Hematopoietic multipotent progenitor cell treated with erythropoietin and hydrocortisone succinate and interleukin-3 and kit ligand, for 15 days (in vitro differentiated cells): ENCODE measurements at places on chromosomes 6 and 20.

DNA sequence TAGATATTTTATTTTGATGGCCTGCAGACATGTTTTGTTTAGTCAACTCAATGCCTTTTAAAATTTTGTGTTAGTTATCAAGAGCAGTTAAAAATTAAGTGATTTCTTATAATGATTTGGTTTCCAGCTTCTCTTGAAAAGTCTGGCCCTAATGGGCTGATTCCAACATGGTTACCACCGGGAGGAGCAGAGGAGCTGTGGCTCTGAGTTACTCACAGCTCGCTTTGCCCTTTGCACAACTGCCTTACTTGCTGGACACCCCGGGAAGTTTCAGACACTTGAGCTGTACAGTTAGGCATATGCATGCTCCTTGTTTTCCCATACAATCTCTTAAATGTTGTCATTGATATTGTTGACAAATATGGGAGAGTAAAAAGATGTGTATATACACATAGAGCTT lies 173.1 kb upstream of the MMS22L start:
- DNase-seq, result no peak

- DNase-seq, result no peak
Observed at GRCh38 chr6:37717836-37718251, 20.2 kb upstream of the MDGA1 start.

DNA sequence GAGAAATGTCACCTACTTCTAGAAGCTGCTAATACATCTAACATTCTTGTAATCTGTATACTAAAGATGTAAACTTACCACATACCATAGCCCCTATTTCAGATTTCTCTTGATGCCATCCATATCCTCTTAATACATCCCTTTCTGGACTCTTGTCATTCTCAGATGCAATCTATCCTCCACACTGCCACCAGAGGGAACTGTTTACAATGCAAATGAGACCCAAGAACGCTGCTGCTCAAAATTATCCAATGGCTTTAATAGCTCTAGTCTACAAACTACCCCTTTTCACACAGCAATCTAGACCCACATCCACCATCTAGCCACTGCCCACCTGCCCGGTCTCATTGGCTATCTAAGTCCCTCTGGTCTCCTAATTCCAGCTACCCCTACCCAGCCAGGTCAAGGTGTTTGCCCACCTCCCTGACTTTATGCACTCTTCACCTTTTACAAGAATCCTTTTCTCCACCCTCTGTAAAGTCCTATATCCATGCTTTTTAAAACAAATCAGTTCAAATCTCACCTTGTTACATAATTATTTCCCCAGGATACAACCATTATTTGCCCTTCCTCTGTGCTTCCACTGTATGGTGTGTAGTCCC lies 14.8 kb downstream of the FAXC start:
- DNase-seq, result peak; percentile 10

DNA sequence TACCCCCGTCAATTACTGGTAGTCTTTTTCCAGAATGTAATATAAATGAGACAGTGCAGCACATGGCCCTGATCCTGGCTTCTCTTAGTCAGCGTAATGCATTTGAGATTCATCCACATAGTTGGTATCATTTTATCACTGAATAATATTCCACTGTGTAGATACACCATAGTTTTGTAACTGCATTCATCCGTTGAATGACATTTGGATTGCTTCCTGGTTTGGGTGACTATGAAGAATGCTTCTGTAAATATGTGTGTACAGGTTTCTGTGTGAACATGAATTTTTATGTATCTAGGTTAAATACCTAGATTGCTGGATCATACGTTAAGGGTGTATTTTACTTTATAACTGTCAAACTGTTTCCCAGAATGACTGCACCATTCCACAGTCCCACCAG lies 62.6 kb upstream of the STMND1 start:
- no peak for DNase-seq

DNA sequence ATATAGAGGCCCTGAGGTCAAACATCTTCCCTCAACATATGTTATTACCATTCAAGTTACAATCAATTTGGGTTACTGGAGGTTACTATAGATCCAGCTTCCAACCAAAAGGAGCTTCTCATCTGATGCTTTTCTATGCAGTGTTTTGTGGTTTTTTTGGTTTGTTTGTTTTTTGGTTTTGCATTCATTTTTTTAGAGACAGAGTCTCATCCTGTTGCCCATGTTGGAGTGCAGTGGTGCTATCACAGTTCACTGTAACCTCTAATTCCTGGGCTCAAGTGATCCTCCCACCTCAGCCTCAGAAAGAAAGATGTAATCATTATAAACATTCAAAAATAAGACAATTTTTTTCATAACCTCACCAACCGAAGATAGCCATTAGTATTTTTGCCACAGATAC lies 124.4 kb upstream of the JARID2 start:
- no peak for DNase-seq

- no peak for DNase-seq
Observed at GRCh38 chr20:38298768-38299288, 5.1 kb upstream of the BPI start.

DNA sequence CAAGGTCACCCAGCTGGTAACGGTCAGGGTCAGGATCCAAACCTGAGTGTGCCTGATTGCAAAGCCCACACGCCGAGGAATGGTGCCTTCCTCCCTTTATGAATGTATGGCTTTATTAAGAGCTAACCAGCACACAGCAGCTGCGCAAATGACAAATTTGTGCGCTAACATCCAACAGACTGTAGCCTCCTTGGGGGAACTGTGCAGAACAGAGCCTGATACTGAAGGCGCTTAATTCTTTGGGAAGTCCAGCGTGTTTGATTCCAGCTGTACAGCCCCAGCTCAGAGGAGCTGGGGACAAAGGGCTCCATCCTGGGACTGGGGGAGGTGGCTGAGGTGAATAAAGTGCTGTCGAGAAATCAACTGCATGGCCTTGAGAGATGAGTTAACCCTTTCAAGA lies 75.7 kb upstream of the JARID2 start:
- DNase-seq, result no peak

DNA sequence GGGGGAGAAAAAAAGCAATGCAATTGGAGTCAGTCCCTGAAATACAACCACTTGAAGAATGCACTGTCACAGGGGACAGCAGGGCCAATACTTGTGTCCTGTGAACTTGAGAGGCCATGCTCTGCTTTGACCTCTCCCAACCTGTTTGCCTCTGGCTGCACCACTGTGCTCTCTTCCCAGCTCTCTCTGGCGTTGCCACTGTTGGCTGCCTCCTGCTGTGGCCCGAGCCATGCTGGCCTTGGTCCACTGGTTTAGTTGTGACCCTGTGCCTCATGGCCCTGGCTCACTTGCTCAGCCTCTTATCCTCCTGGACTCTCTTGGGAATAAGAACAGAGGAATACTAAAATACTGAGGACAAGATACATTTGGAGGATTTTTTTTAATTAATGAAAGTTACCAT lies 14.5 kb upstream of the FBXO30 start:
- no peak for DNase-seq

- no peak for DNase-seq
Observed at GRCh38 chr6:2274981-2275891, 29.8 kb upstream of the GMDS start.

DNA sequence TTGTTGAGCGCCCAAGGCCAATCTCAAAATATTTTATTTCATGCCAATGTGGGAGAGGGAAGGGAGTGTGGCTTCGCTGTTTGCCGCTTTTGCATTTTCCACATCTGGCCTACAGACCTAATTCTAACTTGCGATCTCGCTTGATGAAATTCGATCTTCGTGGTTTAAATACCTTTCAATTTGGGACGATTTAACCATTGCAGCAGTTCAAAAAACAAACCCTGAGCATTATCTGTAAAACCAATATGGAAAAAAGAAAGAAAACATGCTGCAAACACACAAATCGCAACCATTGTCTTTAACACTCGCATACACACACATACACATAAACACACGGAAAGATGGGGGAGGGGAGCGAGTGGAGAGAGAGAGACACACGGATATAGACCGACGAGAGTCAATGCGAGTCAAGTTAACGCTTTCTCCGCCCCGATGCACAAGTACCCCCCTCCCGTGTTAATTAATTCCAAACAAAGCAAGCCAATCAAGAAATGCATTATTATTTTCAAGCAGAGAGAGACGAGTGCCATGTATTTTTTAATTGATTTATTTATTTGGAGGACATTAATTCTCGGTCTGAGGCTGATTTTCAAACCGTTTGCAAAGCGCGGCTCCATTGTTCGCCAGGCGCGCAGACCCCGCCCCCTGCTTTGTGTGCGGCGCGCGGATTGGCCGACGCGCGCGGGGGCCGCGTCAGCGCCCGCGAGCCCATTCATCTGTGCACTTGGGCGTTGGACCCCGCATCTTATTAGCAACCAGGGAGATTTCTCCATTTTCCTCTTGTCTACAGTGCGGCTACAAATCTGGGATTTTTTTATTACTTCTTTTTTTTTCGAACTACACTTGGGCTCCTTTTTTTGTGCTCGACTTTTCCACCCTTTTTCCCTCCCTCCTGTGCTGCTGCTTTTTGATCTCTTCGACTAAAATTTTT lies at the start of gene MARCKS:
Gene MARCKS, plus strand, starts transcription at position 721 of the 931 bp plus-strand sequence. CDS start 401 bp downstream, outside the sequence.
- DNase-seq, result peak; percentile 5

DNA sequence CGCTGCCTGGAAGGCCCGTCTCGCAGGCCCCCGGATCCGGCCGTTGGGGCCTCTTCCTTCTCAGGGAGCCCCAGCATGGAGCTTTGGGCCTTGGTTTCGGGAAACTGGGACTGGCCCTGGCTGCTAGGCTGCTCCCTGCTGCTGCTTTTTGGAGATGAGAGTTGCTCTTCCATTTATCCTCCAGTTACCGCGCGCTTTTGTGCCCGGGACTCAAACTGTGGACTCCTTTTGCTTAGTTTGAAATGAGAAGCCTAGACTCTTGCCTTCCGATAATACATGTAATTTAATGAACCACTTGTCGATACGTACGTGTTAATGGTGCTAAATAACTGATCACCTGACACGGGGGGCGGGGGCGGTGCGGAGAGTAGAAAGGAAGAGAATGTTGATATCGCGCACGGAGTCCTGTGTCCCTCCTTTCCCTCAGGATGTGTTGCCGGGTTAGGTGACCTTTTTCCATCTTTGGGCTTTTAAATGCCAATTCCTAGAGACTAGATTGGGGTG lies 968 bp downstream of the PHF3 start:
- peak; percentile 47 for DNase-seq

DNA sequence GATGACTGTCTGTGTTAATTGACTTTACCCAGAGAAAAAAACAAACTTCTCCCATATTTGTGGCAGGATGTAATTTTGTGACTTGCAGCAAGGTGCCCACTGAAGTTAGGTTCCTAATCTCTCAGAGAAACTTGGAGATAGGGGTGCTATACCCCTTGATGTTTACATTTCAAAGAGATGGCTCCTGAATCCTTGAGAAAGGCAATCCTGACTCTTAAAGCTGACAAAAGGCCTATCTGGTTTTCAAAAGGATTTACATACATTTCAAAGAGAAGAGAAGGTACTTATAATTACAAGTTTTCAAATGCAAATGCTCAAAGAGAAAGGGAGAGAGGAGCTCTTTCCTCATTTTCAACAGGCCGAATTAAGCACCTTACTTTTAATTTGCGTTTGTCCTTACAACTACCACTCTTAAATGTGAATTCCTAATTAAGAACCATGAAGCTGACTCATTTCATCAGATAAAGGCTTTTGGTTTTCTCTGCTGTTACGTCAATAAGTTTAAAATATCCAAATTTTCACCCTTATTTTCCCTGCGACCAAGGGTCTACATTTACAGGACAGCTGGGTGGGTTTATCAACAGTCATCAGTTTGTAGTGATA lies 711.8 kb upstream of the MAP3K7 start:
- DNase-seq, result no peak

- peak; percentile 82 for DNase-seq
Observed at GRCh38 chr6:53651205-53651763, 14.3 kb downstream of the KLHL31 start.

GRCh38 chr6:19771753-19772336 lies 65.3 kb upstream of the ID4 start:
- DNase-seq, result no peak

GRCh38 chr20:63831993-63832686 lies 1.1 kb upstream of the ZBTB46 start:
- DNase-seq, result no peak

- no peak for DNase-seq
Observed at GRCh38 chr20:42063141-42063540, 445.0 kb upstream of the CHD6 start.

DNA sequence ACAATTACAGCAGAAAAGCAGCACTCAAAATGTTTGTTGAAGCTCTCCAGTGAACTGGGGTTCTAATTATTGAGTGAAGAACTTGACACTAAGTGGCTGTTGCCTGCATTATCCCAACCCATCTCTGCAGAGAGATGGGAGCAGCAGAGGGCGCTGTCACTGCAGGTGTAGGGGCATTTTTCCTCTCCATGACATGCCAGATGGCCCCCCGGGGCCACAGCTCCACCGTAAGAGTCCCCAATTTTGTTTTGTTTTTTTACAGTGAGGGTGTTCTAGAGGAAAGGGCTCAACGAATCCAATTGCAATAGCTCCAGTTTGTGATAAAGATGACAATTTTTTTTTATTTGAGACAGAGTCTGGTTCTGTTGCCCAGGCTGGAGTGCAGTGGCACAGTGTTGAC lies 1.9 kb upstream of the FUCA2 start:
- peak; percentile 26 for DNase-seq

DNA sequence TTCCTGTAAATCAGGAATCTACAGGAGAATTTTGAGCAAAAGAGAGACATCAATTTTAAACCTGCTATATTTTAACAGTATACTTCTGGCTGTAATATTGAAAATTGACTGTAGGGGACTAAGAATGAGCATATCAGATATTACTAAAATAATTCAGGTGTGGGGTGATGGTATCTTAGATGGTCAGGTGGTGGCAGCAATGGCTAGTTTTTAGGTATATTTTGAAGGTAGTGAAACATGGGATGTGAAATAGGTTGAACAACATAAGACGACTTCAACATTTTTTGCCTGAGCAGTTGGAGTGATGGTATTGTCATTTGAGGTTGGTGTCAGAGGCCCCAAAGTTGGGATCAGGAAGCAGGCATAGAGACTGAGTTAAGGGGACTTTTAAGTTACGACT lies 32.1 kb downstream of the FAM83B start:
- no peak for DNase-seq

DNA sequence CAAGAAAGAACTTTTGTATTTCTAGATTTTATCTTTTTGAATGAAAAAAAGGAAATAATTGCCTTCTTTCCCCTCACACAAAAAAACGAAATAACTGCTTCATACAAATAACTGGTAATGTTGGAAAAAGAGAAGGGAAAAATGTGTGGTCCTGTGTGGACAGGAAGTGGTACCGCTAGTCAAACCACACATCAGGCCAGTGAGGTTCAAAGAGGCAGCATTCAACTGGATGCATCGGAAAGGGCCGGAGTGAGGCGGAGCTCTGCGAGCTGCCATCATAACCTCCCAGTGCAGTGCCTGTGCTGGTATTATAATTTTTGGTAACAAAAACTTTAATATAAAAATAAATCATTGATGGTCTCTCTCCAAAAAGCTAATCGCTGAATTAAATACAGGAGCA lies 111.2 kb downstream of the IRF4 start:
- DNase-seq, result no peak

DNA sequence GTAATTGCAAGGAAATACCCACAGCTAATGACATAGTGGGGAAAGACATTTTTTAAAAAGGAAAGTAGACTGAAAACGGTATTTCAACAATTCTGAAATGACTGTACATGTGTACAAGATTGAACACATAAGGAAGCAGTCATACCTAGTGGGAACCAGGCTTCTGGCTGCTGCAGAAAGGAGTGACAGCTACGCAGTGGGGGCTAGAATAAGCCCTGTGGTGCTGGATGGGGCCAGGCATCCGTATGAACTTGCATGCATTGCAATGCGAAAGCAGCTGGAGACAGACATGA lies 54.9 kb upstream of the GPR31 start:
- DNase-seq, result no peak

GRCh38 chr6:160412993-160413392 lies 64.8 kb downstream of the SLC22A3 start:
- DNase-seq, result no peak

- no peak for DNase-seq
Observed at GRCh38 chr20:39875492-39876110, 813.4 kb downstream of the MAFB start.
